ENCODE measurements at places on chromosomes 12 and 14.

DNA sequence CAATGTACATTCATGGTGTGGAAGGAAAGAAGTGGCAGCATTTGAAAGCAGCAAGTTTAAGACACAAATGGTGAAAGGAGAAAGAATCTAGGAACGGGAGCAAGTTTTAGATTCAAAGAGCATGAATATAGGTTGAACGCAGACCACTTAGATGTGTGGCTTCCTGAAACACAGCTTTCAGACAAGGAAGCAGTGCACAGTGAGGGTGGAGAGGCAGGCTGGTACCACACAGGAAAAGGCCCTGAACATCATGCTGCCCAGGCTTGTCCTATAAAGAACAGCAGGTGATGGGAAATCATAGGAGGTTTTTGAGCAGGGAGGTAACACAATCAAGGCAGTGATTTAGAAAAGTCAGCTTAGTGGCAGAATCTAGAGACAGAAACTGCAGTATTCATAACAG is 35.6 kb downstream of the GNS start:
- no peak for DNase-seq

DNA sequence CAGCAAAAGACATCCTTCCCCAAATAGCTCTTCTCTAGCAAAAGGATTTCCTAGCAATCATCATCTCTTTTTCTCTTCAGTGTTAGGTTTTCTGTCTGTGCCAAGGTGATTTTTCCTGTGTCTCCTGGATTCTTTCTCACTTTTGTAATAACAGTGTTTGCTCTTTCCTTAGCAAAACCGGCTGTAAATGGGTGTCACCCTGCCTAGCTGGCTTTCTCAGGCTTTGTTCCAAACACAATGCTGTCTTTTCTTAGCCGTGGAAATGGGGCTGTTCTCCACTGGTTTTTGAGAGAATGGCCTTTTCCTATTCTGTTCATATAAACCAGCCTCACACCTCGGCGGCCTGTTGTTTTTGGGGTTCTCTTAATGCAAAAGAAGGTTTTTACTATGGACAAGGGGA is 21.9 kb downstream of the JDP2 start:
- DNase-seq = no peak

- DNase-seq = no peak
Measured at GRCh38 chr14:105439710-105440553, 20.3 kb downstream of the MTA1 start.

DNA sequence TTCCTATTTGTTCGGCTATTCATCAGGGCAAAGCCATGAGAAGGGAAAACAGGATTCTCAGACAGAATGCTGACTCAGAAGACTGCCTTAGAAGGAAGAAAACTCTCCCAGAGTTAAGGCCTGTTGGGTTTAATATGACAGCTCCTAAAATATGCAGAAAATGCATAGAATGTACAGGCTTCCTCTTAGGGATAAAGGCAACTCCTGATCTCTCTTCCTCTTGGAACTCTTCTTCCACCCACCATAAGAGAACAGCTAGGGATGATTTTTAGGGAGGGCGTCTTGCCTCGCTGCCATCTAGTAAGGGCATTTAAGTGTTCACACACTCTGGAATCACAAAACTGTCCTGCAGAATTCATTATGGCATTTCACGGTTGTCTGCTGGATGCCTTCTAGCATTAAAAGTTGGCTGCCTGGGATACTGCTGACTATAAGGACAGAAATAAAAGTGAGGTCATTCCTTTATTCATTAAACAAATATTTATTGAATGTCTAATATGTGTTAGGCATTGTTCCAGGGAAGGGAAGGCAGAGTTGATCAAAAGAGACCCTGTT is 73.7 kb downstream of the DCAF5 start:
- DNase-seq = no peak

GRCh38 chr14:39666386-39666785 is 234.2 kb upstream of the FBXO33 start:
- DNase-seq = no peak
